ENCODE measurements at places on chromosomes 6 and 20.
A peak's percentile ranks its signal among the peaks of the same experiment; 100 is the strongest.

GRCh38 chr6:90663873-90664272 is 77.0 kb upstream of the MAP3K7 start:
- DNase-seq = no peak

DNA sequence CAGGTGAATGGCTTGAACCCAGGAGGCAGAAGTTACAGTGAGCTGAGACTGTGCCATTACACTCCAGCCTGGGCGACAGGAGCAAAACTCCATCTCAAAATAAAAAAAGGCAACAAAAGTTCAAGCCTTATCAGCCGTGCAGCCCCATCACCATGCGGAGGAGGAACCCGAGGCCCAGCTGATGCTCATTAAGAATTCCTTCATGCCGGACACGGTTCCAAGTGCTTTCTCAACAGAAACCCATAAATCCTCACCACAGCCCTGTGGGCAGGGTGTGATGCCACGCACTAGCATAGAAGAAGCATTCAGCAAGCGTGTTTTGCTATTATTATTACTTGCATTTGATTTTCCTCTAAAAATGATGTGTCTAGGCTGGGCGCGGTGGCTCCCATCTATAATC is 56.3 kb downstream of the PREX1 start:
- DNase-seq = no peak

DNA sequence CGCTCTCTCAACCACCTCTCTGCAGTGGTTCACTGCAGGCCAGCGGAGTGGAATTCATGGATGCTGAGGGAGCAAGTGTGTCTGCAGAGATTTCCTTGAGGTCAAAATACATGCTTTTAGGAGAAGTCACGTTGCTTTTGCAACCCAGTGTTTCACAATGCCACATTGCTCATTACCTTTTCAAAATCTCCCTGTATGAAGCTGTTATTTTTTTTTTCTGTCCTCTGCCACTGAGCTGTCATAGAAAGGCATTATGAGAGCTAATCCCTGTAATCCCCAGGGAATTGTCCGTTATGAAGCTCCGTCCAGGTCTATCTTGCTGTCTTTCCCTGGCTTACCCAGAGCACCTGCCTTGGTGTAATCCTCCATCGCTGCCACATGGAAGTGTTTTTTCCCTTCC is 60.5 kb upstream of the SLC22A23 start:
- peak; percentile 63 for DNase-seq

- DNase-seq = peak; percentile 78
These were observed 48.4 kb downstream of the CPXM1 start for GRCh38 chr20:2751878-2752566.

- DNase-seq = no peak
These were observed 15.0 kb upstream of the LBP start for GRCh38 chr20:38331245-38331644.

GRCh38 chr6:31795616-31796298 is at the start of gene VARS1:
Gene VARS1 (minus strand): TSS chr6:31795752. CDS start chr6:31795217, 535 bp downstream.
- DNase-seq = peak; percentile 97

DNA sequence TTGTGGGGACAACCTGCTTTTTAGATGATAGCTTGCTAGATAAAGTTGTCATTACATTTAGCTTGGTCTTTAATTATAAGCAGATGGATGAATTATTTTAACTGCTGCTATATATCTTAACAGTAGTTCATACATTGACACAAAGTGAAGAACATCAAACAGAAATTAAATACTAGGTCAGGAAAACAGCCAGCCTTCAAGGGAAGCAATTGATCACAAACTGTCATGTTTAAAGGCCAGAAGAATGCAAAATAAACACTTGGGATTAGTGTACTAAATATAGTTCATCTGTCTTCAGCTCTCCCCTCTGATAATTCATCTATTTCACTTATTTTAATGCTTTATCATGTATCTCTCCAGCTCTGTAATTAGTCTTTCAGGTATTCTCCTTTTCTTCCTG is 225.1 kb upstream of the FERMT1 start:
- no peak for DNase-seq

DNA sequence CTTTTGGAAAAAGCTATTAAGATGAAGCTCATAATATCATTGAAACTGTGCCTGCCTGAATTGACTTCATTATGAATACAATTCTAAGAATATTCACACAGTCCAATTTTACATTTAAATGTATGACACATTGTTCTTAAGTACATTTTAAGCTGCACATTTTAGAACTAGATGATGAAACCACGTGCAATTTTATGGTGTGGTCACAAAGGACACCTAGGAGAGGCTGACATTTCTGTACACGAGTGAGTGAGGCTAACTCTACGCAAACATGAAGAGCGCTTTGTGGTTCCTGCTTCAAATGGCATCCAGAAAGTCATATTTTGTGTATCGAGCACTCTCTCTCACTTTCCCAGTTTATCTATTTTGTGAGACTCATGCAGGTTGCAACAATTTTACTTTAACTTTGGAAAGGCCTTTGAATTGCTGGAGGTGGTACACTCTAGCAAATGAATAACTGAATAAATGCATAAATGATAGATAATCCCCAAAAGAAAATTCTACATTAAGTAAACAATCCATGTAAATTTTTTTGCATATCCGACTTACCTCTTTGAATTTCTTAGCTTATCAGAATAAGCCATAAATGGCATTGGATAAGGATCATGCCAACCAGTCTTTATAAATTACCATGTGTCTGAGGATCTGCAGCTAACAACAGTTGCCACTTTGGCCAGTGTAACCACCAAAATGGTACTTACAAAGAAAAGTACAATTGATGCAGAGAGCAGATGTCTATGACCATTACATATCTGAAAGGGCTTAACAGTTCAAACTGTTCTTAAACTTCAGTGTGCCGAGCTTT is 97.3 kb downstream of the NRSN1 start:
- no peak for DNase-seq

GRCh38 chr6:15426395-15426794 is 180.5 kb downstream of the JARID2 start:
- DNase-seq = no peak

GRCh38 chr6:11525468-11526155 is 11.9 kb upstream of the TMEM170B start:
- no peak for DNase-seq

GRCh38 chr20:38092260-38092857 is 58.8 kb downstream of the RPRD1B start:
- DNase-seq = no peak

DNA sequence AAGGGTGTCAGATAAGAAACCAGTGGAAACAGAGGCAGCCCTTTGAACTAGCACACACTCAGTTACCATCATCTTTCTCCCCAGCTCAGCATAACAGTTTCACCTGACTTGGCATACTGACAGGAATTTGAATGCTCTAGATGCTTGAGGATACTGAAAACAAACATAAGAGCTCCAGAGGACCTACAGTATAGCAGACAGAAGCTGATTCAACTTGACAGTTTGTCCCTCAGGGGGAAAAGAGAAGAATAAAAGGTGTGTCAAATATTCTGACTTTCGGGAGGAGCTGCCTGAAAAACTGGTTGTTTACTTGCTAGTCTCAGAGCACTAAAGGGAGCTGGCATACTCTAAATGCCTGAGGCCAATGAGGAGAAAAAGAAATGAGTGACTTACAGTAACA is 35.1 kb downstream of the EYS start:
- no peak for DNase-seq

DNA sequence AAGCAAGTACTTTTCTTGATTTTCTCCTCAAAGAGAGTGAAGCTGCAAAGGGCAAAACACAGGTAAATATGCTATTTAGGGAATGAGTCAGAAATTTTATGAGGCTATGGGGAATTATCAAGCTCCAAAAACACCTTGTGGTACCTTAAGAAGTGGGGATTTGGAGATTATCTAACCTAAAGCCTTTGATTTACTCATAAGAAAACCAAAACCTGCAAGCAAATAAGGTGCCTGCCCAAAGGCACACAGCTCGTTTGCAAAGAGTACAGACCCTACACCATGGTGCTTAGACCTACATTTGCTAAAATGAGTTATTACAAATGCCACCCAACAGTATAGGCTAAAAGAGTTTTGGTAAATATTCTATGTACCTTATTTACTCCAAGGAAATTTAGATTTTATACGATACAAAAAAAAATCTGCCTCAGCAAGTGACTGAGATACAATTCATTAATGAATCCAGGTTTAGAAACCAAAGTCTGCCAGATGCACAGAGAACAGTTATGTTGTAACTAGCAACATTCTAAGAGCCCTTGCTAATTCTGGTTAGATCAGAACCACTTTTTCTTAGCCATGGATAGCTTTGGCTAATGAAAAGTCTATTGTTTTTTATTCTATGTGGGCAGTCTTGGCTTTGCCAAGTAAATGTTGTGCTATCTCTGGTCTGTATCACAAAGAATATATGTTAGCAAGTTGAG is 101.5 kb downstream of the KHDC1L start:
- no peak for DNase-seq

GRCh38 chr20:24580006-24580405 is 110.6 kb downstream of the SYNDIG1 start:
- no peak for DNase-seq

GRCh38 chr6:133787859-133788505 is 100.9 kb upstream of the TCF21 start:
- DNase-seq = no peak

DNA sequence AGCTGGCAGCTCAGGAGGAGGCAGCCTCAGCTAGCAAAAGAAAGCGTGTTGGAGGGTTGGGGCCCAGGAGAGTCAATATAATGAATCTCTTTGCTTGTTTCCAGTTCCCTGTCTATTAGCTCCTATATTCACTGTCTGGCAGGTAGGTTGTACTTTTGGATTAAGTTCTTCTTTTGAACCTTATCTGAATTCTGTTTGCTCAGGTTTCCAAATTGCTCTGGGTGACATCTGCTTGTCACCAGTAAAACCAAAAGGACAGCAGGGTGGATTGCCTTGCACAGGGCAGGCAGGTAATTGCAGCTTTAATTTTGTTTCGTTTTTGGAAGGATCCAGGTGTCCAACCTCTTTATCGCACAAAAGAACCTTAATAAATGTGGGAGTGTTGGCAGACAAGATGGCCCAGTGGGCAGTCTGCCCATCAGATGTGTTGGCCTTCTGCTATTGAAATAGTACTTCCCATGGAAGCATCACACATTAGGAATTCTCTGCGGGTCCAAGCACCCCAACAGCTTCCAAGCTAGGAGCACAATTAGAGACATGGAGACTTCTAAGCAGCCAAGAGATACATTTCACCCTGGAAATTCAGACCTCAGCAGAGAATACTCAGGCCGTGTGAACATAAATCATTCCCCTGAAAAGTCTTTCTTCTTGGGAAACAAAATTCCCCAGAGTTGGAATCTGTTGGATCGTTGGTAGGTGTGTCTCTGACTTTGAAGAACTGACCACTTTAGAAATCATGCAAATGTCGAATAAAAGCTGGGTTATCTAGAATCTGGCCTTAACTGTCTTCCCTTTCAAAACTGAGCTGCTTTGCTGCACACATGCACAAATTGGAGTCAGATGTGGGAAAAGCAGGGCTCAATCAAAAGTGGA is 286.9 kb upstream of the BMP2 start:
- DNase-seq = no peak

GRCh38 chr20:58720890-58721289 is 28.3 kb downstream of the NPEPL1 start:
- DNase-seq = no peak

GRCh38 chr20:47964149-47964548 is 178.9 kb upstream of the SULF2 start:
- DNase-seq = no peak

DNA sequence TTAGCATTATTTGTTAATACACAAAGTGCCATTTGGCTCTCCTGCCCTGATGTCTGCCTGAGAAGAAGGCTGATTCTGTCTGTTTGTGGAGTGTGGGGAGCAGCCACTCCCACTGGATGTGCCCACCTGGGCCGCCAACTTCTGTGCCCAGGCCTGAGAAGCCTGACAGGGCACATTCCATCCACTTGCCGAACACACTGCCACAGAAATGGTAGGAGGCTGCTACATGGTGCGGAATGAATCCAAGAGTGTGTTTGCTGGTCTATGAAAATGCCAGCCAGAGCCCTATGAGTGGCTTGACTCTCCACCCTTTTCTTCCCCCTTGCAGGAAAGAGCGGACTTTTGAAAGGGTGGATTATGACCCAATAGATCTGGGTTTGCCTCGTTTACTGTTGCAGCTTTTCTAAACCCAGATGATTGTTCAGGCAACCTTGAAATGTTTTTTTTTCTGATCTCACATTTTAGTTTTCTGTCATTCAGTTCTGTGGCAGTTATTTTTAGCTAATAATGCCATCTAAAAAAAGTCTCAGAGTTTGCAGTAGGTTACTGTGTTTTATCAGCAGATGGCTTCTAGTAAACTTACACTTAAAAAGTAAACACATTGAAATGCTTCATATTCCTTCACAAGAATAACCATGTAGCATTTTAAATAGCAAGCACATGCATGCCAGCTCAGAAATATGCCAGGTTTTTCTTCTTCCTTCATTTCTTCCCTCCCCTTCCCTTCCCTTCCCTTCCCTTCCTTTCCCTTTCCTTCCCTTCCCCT is 196.5 kb downstream of the SLC35F1 start:
- no peak for DNase-seq

DNA sequence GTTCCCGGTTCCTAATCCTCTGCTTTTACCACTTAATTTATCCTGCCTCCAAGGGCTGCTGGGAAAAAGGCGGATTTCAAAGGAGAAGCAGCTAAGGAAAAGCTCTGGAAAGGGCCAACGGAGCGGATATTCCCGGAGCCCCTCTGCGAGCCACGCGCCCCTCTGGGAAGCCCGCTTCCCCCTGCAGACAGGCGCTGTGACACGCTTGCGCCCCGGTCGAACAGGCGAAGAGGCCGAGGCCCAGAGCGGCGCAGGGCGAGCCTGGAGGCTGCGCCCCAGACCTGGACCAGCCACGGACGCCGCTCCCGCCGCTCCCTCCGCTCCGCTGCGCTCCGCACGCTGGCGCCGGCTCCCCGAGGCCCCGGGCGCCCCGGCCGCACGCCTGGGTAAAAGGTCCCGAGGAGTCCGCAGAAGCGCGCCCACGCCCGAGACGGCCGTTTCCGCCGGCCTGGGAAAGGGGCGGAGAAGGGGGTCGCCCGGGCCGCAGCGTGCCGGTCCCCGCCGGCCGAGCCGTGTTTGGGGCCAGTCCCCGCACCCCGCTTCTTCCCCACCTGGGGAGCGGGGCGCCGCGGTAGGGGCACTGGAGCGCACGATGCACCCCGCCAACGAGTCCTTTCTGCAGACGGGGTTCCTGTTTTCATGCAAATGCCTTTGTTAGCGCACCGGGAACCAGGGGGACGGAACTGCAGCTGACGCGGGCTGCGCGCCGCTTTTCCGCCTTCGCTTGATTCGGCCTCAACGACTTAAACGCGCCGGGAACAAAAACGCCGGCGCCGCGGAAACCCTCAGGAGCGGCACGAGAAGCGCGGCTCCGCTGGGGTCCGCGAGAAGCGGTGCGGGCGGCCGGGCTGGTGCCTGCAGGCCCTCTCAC is 91.9 kb upstream of the SIRPA start:
- peak; percentile 58 for DNase-seq

GRCh38 chr20:61765081-61765870 is 300.4 kb downstream of the TAF4 start:
- DNase-seq = no peak

GRCh38 chr6:149918151-149918905 is 4.6 kb downstream of the RAET1G start:
- DNase-seq = no peak

GRCh38 chr20:23609486-23610109 is 3.9 kb upstream of the CST9 start:
- DNase-seq = no peak

Measured in AG08396 (cell line).